ENCODE measurements at places on chromosomes 1 and 21. TPM values are rescaled to one million over a fixed set of nuclear protein-coding genes. Genes with fewer than 3 reads are reported as not detected.

CFAP74 gene
- 0.28 TPM for polyA plus RNA-seq

GUCA2A gene
- not detected for polyA plus RNA-seq

ADSS2 gene
- 23.4 TPM for polyA plus RNA-seq

FMN2 gene
- polyA plus RNA-seq, result not detected

DNA sequence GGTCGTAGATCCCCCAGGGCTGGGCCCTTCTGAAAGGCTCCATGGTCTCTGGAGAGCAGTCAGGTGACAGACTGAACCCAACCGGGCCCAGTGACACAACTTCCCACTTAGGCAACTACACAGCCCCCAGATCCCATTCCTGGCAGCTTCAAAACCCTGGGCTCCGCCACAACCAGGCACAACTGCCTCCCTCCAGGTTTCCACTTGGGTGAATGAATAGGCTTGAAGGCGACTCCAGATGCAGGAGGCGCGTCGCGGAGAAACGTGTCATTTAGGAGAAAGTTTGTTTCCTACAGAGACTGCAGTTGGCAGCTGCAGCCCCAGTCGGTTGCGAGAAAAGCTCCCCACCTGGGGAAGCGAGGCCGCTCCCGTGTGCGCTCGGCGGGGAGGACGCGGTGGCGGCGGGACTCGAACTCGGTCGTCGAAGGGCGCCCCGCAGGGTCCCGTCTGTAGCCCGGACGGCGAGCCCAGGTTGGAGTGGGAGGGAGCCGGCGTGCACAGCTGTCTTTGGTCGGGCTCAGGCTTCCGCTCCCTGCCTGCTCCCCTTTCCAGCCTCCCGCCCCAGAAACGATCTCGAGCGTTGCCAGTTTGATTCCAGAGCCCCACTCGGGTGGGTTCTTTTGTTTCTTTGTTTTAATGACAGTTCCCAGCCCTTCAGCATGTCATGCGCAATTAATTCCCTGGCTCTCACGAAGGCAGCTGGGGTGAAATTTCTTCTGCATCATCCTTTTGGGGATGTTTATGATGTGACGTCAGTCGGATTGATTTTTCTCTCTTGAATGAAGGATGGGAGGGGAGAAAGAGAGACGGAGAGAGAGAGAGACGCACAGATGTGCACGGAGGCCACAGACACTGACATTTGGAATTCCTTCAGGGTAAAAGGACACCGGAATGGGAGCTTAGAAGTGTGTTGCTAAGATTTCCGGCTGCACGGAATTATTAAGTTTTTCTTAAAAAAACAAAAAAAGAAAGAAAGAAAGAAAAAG lies 862 bp upstream of the SGIP1 start:
- DNase-seq, result peak; percentile 61

DNA sequence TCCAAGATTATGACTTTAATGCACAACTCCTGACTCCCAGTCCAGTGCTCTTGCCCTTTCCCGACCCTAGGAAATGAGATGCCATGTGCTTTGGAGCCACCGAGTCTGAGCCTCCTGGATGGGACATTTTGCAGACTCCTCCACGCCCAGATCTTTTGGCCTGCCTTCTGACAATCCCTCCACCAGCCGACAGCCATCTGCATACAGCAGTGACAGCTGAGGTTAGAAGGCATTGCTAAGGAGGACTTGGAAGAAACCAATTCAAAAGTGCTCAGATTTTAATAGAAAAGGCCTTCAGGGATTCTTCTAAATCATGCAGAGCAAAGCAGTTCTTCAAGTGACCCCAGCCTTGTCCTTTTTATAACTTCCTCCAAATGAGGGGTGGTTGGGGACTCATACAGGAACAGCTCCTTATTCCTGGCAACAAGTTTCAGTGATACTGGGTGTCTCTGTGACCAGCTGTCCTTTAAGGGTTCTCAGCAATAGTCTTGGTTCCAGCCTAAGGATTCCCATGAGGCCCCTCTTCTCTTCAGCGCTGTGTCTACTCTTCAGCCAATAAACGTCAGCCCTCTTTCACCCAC lies 369.3 kb downstream of the PBX1 start:
- DNase-seq, result no peak

DNA sequence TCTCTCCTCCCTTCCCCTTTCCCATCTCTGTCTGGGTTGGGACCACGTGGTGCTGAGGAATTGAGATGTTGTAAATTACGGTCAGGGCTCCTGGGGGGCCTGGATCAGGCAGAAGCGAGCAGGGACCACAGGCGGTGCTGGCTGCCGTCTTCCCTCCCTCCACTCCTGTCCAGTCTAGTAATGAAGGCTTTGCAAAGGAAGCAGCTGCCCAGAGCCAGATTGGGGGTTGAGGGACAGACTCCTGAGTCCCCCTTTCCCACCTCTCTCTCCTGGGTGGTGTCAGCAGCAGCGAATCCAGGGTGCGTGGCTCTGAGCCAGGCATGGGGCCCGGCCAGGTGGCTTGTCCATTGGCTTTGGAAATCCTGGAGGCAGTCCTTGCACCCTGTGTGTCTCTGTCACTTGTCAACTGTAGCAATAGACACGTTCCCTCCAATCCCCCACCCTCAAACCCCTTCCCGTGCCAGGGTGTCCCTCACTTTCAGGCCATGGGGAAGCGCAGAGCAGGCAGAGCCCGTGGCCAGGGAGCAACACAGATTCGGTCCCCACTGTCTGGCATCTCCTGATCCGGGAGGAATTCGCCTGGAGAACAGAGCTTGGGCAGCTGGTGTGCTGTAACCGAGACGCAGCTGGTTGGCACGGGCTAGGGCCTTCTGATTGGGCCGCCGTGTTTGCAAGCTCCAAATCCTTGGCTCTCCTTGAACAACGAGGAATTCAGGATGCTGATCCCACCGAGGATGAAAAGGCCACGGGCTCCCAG lies 64.8 kb upstream of the WNT4 start:
- DNase-seq, result peak; percentile 36

- DNase-seq, result no peak
Observed at GRCh38 chr1:50352428-50352827, 70.8 kb downstream of the DMRTA2 start.

DNA sequence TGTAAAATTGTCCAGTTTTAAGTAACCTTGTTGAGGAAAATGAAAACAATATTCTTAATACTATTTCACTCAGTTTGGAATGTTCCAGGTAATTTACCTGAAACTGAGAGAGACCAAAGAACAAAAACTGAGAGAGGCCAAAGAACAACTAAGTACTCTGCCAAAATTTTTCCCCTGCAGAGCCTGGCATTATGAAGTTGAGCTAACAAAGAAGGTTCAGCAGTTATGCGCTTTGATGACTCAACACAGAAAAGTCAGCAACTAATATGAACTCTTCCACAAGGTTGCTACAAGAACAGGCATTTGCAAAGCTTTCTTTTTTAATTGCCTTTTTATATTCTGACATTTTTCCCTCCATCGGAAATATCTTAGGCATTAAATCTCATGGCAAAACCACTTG lies 270.9 kb downstream of the CHRM3 start:
- no peak for DNase-seq

GRCh38 chr1:81797701-81798100 lies 3.0 kb upstream of the ADGRL2 start:
- DNase-seq, result no peak

DNA sequence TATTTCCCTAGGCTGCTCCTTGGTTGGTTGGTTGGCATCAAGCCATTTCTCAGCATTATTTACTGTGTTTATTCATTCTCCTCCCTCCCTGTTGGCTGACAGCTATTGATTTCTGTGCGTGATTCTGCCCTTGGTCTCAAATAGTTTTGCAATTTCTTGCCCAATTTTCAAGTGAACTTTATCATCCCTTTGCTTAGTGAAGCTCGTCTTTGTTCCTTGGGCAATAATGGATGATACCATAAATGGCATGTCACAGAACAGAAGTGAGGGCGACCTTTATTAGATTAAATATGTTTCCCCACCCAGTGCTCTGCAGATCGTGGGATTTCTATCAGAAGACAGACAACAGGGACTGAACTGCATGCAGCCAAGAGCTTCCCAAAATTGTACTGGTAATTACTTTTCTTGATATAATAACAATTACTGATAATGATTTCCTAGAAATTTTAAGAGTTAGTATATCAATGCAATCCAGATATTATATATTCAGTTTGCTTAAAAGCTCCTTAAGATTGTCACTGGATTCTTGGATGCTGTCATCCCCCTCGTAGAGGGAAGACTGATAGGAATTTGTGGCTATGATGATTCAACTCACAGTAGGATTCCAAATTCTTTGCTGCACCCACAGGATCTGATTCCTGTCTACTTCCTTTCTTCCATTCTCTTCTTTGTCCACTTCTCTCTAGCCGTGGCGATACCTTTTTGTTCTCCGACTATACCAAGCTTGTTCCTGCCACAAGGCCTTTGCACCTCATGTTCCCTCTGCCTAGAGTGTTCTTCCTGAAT lies 122.1 kb upstream of the KAZN start:
- no peak for DNase-seq

DNA sequence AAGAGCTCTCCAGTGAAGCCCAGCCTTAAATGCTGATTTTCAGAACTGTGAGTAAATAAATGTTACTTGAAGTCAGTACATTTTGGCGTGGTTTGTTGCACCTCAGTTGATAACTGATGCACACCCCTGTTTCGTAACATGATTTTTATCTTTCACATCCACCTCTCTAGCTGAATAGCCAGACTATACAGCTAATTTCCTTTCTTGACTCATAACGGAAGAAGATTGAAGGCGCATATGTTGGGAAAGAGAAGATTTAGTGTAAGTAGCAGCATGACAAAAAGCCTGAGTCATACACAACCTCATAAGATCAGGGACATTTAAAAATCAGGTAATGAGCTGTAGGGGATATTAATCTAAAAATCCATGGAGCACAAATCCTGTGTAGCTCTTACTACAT lies 716.2 kb upstream of the ZP4 start:
- DNase-seq, result no peak

DNA sequence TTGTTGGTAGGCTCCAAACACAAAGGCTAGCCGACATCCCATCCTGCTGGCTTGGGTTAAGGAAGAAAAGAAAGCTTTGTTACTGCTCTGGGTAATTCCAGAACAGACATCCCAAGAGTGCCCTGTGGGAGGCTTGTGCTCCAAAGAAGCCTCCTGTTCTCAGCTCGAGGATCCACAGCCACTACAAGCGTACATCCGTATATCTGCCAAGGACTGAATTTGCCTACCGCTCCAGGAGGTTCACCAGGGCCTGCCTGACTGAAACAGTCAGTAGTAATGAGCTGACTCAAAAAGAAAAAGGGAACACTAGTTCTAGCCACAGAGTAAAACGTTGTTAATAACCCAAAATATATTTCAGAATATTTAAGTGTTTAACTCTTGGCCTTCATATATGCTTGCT lies 24.8 kb upstream of the MUTYH start:
- DNase-seq, result no peak

Measured in muscle of arm (tissue), 14 donors.